Lung microvascular endothelial cell (primary cell): ENCODE measurements at places on chromosomes 13 and 19. TPM values are rescaled to one million over a fixed set of nuclear protein-coding genes. Genes with fewer than 3 reads are reported as not detected.

The CFAP97D2 gene
- total RNA-seq: not detected in 2 replicates

The NBEA gene
- 0.65 and 1.4 TPM in 2 replicates for total RNA-seq

The MISP3 gene
- total RNA-seq: 0.22 TPM in 1 of 2 replicates, not detected in the other

The MCF2L gene
- total RNA-seq: 3.5 and 10.9 TPM in 2 replicates

The ZNF772 gene
- total RNA-seq: 10.9 and 12.9 TPM in 2 replicates

The TUBA3C gene
- not detected in 2 replicates for total RNA-seq

The ZNF541 gene
- 0.20 and 0.44 TPM in 2 replicates for total RNA-seq

The N4BP2L1 gene
- total RNA-seq: 2.2 and 7.3 TPM in 2 replicates

The CEACAM20 gene
- not detected in 2 replicates for total RNA-seq

The B3GNT8 gene
- 2.2 and 3.0 TPM in 2 replicates for total RNA-seq

The ZNF575 gene
- total RNA-seq: 0.20 and 0.22 TPM in 2 replicates

The ZBTB32 gene
- total RNA-seq: not detected in 2 replicates

The SOX1 gene
- total RNA-seq: not detected in 2 replicates

The SYCN gene
- not detected in 2 replicates for total RNA-seq

The TEX26 gene
- total RNA-seq: not detected in 2 replicates

The DDX39A gene
- total RNA-seq: 52.5 and 64.1 TPM in 2 replicates

The CAMSAP3 gene
- total RNA-seq: under 0.01 TPM in 2 replicates

The CRB3 gene
- not detected in 2 replicates for total RNA-seq

The KIR2DL4 gene
- total RNA-seq: not detected in 2 replicates

The TLE6 gene
- 0.99 and 1.1 TPM in 2 replicates for total RNA-seq

The ZNF628 gene
- 0.65 and 0.79 TPM in 2 replicates for total RNA-seq
